ENCODE measurements at places on chromosomes 6 and 20. TPM values are rescaled to one million over a fixed set of nuclear protein-coding genes. Genes with fewer than 3 reads are reported as not detected.

DNA sequence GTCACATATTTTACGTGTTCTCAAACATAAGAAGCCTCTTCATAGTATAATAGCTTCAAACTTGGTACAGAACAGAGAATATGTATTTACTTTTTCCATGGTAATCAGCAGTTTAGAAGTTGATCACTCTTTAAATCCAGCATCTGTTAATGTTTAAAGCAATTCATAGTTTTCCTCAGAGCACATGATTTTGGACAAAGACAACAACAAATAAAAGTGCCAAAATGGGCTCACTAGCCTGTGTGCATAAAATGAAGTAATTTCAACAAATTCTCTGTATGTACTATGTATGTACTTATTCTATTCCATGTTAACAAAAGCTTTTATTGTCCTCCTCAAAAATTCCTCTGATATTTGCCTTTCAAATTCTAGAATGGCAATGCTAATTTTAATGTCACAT lies 38.1 kb upstream of the UST start:
- DNase-seq: no peak

- no peak for DNase-seq
Measured at GRCh38 chr6:145885431-145885830, 70.8 kb upstream of the FBXO30 start.

BYSL gene
- total RNA-seq: 56.0 TPM

TFAP2A gene
- total RNA-seq: 0.23 TPM

DNA sequence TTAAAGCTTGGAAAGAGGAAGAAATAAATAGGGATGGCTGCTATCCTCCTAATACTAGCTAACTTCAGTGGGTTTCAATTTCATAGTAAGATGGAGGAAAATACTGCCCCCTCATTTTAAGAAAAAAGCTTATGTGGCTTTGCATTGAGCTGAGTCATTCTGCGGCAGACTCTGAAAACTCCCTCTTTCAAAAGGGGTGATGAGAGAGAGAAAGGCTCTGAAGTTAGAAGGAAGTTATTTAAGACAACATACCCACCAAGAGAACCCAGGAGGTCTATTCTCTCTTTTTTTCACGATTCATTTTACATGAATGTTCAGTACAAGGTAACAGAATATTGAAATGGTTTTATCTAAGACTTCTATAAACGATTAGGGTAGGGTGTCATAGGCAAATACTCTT lies 4.5 kb downstream of the PRDM13 start:
- DNase-seq: peak; percentile 54

DNA sequence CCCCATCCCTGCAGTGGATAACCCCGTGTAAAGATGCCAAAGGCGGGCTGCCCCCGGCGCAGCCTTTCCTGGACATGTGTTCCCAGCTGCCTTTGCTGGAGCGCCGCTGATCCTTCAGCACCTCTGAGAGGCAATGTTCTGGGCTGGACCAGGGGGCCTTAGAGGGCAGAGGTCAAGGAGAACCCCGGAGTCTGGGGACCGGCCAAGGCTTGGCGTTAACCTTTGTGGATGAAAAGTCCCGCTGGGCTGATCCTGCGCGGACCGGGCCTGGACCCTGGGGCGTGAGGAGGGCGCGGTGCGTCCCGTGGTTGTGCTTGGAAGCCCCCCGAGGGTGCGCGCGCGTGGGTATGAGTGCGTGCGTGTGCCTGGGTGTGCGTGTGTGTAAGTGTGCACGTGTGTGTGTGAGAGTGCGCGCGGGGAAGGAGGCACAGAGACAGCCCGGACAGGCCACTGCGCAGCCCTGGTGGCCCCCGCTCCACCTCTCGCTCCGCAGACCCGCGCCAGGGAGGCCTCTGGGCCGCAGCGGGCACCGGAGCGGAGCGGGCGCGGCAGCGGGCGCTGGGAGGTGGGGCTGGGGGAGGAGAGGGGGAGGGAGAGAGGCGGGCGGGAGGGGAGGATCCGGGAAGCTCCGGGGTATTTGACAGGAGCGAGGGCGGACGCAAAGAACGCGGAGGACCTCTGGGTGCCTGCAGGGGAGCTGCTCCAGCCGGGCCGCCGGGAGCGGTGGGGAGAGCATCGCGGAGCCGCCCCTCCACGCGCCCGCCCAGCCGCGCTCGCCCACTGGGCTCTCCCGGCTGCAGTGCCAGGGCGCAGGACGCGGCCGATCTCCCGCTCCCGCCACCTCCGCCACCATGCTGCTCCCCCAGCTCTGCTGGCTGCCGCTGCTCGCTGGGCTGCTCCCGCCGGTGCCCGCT lies at the start of gene SMOC2:
SMOC2 (plus strand) TSS at position 665 of the 914 bp plus-strand sequence; CDS start at position 852, 187 bp downstream.
- no peak for DNase-seq

GRCh38 chr6:125097186-125097585 lies 56.4 kb upstream of the TPD52L1 start:
- no peak for DNase-seq

SASH1 gene
- 0.26 TPM for total RNA-seq

OPRM1 gene
- total RNA-seq: not detected

GRCh38 chr6:157961153-157961831 lies 20.4 kb upstream of the SYNJ2 start:
- no peak for DNase-seq

MOCS1 gene
- total RNA-seq: 6.4 TPM

LCA5 gene
- total RNA-seq: 0.25 TPM

DNA sequence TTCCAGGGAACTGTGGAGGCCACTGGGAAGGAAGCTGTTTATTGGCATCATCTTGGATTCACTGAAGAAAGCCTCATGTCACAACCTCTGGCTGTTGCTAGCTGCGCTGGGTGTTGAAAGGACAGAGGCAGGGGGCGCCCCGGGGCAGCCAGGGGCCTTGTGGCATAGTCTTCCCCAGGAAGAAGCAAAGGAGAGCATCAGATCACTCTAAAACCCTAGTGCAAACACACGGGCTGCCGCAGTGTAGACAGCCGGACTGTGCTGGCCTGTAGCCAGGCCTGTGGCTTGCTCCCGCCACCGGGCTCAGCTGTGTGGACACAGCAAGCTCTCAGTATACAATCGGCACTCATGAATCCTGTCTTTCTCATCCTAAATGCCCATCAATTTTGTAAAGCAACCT lies 23.8 kb upstream of the SMOC2 start:
- DNase-seq: no peak

DNA sequence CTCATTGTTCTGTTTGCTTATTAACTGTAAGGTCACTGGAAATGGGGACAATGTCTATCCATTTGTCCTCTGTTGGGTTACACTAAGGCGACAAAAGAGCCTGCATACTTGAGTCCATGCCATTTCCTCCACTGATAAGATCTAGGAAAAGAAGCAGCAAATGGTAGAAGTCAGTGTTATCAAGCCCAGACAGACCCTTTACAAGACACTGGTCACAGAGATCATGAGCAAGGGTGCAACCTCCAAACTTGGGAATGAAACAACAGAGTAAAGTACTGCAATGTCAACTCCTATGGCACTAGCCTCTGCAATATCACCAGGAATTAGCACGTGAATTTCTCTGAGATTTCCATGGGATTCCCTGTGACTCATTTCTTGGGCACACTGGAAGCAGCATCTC lies 126.9 kb downstream of the ID4 start:
- DNase-seq: no peak

DNA sequence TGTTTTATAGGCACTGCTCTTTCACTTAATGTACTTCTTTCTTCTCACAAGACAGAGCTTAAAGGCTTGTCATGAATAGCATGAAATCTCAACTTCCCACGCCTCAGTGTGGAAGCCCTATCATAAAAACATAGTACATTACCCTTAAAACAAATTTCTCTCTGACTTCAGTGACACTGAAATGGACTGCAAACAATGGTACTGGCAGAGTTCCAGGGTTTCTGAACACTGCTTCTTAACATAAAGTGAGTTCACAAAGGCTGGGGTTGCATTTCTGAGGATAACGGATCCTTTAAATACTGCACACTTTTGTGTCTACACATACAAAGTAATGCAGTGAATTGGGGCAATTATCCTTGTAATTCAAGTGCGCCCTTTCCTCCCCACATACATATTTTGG lies 32.3 kb upstream of the PLEKHG1 start:
- no peak for DNase-seq

- DNase-seq: no peak
Measured at GRCh38 chr6:27312950-27313271, 838 bp upstream of the POM121L2 start.

GRCh38 chr6:167907837-167908681 lies 81.3 kb downstream of the AFDN start:
- DNase-seq: no peak

PAK5 gene
- not detected for total RNA-seq

DNA sequence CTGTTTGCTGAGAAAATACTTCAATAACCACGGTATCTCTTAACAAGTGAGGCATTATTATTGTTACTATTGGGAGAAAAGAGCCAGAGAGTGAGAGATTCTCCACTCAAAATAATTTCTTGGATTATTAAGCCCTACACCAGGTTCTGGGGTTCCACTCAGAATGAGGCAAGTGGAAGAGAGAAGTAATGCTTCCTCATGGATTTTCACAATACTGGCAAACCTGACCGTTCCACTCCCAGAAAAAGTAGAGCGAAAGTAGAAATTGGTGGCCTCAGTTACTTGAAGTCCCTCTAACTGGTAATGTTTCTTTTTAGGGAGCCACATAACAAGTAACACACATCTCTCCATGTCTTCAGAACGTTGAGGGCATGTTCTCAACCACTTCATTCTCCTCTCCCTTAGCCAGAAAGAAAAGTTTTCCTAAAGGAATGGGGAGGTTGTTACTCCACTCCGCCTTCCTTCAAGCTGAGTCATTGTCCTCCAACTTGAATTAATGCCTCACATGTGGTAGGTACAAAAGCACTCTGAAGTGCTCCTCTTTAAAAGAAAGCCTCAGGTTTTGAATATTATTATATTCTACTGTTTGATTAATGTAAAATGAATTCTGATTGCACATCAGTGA lies 1.9 kb downstream of the BAG2 start:
- DNase-seq: no peak

DNA sequence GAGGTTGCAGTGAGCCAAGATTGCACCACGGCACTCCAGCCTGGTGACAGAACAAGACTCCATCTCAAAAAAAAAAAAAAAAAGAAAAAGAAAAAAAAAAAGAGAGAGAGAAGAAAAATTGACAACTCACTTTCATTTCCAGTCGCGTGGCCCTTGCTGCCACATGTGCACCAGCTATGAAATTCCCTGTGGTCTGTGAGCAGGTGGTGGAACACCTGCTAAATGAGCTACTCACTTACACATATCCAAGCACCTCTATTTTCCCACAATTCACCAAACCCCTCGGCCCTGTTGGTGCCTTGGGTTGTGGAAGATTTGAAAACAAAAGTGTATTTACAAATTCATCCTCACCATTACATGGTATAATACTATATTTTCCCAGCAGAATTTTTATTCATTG lies 105.2 kb upstream of the ASF1A start:
- no peak for DNase-seq

SMOC2 gene
- total RNA-seq: not detected

GRCh38 chr20:15378151-15378550 lies 1040.7 kb upstream of the FLRT3 start:
- DNase-seq: no peak

- DNase-seq: no peak
Measured at GRCh38 chr20:49966861-49967260, 15.9 kb upstream of the SNAI1 start.

HS3ST5 gene
- not detected for total RNA-seq

DNA sequence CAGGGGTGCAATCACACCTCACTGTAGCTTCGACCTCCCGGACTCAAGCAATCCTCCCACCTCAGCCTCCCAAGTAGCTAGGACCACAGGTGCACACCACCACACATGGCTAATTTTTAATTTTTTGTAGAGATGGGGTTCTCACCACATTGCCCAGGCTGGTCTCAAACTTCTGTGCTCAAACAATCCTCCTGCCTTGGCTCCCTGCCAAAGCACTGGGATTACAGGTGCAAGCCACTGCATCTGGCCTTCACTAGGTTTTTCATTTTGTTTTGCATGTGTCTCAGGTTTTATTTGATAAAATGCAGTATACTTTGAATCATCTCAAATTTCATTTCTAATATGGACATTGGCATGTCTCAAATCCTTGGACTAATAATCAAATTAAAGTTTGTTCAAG lies 98.7 kb downstream of the SLC16A10 start:
- DNase-seq: no peak

GRCh38 chr6:111541026-111541681 lies 58.1 kb upstream of the REV3L start:
- no peak for DNase-seq

- DNase-seq: no peak
Measured at GRCh38 chr6:123821112-123821511, 17.4 kb downstream of the NKAIN2 start.

GRCh38 chr6:140252099-140252498 lies 877.7 kb upstream of the CITED2 start:
- no peak for DNase-seq

SPTLC3 gene
- 1.1 TPM for total RNA-seq

MRAP2 gene
- total RNA-seq: not detected

GRCh38 chr6:24004062-24004461 lies 122.0 kb upstream of the NRSN1 start:
- DNase-seq: no peak

CST2 gene
- total RNA-seq: not detected

- DNase-seq: peak; percentile 58
Measured at GRCh38 chr6:20402342-20403069, 827 bp downstream of the E2F3 start.

DNA sequence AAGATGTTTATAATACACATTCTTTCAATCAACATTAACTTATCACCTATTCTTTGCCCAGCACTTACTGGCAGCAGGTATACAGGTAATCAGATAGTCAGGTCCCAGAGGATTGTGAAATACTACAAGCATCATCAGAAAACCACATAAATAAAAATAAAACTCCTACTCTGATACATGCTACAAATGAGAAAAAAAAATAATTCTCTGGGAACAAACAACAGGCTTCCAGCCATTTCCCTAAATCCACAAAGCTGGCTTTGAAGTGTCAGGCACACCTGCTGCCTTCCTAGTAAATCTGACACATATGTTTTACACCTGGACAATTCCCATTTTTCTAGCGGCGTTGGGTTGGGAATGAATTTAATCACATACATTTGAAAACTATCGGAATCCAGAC lies 384.5 kb upstream of the CDH4 start:
- no peak for DNase-seq

SLC17A9 gene
- 16.5 TPM for total RNA-seq

- DNase-seq: peak; percentile 83
Measured at GRCh38 chr6:28586962-28587745, 61.5 kb downstream of the GPX5 start.

- no peak for DNase-seq
Measured at GRCh38 chr6:79640146-79641111, 9.3 kb downstream of the SH3BGRL2 start.

- DNase-seq: no peak
Measured at GRCh38 chr6:3348821-3349220, 90.1 kb downstream of the PSMG4 start.

Measured in activated CD4-positive, alpha-beta T cell treated with anti-CD3 and anti-CD28 coated beads for 36 hours (primary cell).